ENCODE measurements at places on chromosomes 7 and 10.

DNA sequence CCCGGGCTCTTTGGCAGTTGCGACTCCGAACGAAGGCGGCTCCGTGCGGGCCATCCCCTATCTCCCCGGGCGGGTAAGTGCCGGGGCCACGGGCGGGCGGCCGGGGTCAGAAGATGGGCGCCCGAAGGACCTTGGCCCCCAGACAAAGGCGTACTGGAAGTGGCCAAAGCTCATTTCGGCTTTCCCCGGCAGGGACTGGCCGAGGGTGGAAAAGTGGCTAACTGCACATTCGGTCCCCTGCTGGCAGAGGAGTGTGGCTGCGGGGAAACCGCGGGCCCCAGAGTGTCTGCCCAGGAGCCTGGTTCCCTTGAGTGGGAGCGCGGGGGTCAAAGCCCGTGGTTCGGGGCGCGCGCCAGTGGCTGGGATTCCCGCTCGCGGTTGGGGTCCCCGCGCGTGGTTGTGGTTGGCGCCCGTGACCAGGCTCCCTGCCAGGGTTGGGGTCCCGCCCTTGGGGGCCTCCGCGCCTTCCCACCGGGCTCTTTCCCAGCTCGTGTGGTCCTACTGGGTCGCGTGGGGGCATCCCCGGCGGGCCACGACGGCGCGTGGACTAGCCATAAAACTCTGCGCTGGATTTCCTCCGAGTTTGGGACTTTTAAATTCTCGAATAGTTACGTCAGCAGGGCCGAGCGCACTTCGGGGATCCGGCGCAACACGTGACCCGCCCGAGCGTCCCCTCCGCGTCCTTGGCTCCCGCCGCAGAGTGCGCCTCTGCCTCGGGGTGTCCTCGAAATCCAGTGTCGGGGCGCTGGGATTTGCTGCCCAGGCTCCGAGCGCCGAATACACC is 124.4 kb downstream of the TACC2 start:
- peak; percentile 91 for DNase-seq

GRCh38 chr7:71637578-71637977 is 505.6 kb downstream of the GALNT17 start:
- DNase-seq, result peak; percentile 37

- DNase-seq, result no peak
These were observed 159.4 kb upstream of the NAMPT start for GRCh38 chr7:106444068-106444655.

- DNase-seq, result no peak
These were observed 59.9 kb downstream of the CCDC201 start for GRCh38 chr7:45812946-45813345.

GRCh38 chr7:21251151-21251800 is 176.6 kb upstream of the SP4 start:
- DNase-seq, result no peak

- no peak for DNase-seq
These were observed 329.5 kb downstream of the RNLS start for GRCh38 chr10:88253622-88254021.

All from muscle of leg (tissue), 16 donors.